ENCODE measurements at places on chromosomes 1 and 21.

DNA sequence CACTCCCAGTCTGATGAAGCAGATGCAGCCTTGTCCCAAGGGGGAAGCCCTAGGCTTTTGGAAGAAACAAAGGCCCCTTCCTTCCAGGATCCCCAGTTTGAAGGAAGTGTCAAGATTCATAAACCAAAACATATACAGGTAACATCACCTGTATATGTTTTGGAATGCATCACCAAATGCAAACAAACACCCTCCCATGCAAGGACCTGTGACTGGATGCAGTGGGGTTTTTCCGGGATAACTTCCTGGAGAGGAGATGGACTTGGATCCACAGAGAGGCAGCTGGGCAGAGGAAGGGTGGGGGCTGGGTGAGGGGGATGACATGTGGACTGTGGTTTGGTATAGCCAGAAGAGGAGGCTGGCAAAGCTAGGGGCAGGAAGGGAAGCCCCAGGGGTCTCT is 1.5 kb upstream of the PLA2G2F start:
- no peak for DNase-seq

- no peak for DNase-seq
Observed at GRCh38 chr1:94279038-94279437, 41.7 kb upstream of the ARHGAP29 start.

DNA sequence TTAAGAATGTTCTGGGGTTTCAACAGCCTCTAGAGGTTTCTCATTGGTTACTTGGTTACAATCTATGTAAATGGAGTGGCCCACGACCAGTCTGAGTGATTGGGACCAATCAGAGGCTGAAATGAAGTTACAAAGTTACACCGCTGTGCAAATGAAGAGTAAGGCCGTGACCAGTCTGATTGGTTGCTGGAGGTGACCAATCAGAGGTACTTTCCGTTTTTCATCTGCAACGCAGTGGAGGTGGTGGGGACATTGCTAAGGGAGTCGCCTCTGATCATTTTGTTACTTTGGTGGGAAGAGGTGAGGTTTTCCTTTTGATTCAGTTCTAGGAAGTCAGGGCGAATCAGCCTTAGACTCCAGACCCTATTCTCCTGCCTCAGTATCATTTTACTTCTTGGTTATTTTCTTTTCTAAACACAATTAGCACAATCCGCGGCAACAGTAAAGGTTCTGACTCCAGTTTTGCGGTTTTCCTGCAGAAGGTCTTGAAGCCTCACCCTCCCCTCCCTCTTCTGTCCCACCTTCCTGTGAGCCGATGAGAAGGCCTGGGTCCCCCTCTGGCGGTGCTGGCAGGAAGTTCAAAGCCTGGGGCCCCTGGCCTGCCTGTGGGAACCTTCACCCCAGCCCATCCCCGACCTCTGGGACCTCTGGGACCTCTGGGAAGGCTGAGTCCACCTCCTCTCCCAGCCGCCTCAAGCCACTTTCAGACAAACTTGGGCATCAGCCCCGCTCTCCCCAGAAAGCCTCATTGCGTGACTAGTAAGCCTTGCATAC is 38.7 kb upstream of the TTC34 start:
- no peak for DNase-seq

DNA sequence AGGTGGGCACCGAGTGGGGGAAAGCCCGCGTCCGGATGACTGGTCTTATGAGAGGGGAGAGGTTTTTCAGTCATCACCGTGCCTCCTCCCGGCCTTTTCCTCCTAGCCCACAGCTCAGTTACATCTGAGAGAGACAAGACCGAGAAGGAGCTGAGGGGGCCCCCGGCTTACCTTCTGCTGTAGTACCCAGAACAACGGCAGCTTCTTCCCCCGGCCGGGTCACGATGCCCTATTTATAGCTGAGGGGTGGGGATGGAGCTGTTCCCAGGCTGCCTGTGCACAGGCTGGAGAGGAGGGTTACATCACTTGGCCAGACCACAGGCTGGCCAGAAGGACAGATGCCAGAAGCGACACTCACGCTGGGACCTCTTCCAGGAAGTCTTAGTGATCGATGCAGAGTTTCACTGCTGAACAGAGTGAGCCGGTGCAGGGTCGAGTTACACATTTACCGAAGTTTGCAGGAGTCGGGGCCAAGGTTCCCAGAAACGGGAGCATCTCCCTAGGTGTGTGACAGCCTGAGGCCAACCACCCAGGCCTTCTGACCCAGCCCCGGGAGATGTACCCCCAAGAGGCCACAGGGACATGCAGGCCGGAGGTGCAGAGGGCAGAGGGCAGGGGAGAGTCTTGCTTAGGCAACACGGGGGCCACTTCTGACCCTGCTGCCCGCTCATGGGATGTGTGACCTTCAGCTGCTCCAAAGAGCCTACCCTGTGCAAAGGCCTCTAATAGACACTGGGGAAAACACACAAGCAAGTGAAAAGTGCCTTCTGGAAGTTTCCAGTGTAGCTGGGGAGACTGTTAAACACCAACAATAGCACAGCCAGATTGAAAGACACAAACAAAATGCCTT is at the start of gene AGT:
AGT (minus strand) TSS at position 208 of the 850 bp plus-strand sequence. CDS start 3,299 bp downstream, outside the sequence.
- no peak for DNase-seq

DNA sequence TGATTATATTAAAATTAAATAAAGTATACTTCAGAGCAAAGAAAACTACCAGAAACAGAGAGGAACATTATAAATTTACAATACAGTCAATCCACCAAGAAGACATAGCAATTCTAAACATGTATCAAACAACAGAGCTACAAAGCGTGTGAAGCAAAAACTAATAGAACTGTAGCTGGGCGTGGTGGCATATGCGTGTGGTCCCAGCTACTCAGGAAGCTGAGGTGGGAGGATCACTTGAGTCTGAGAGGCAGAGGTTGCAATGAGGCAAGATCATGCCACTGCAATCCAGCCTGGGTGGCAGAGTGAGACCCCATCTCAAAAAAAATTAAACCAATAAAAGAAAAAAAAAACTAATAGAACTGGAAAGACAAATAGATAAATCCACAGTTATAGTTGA is 12.3 kb downstream of the CCDC185 start:
- no peak for DNase-seq

- DNase-seq: no peak
Observed at GRCh38 chr1:79052829-79053449, 46.4 kb upstream of the ADGRL4 start.

GRCh38 chr1:23399229-23399628 is 25.3 kb downstream of the TCEA3 start:
- DNase-seq: no peak

DNA sequence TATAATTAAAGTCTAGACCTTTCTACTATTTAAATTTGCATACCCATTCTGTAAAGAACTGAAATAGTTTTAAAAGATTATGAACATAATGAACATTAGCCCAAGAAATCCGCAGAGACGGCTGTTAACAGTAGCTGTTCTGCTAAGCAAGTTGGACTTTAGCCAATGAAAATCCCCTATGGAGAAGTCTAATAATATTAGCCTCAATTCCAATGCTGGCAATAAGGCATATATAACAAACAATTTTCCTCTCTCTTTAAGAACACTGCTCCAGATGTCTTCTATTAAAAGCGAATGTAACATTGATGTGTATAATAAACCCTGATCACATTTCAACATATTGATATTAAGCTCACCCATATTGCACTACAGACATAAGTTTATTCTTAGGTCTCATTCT is 221.3 kb upstream of the KCTD3 start:
- DNase-seq: no peak

DNA sequence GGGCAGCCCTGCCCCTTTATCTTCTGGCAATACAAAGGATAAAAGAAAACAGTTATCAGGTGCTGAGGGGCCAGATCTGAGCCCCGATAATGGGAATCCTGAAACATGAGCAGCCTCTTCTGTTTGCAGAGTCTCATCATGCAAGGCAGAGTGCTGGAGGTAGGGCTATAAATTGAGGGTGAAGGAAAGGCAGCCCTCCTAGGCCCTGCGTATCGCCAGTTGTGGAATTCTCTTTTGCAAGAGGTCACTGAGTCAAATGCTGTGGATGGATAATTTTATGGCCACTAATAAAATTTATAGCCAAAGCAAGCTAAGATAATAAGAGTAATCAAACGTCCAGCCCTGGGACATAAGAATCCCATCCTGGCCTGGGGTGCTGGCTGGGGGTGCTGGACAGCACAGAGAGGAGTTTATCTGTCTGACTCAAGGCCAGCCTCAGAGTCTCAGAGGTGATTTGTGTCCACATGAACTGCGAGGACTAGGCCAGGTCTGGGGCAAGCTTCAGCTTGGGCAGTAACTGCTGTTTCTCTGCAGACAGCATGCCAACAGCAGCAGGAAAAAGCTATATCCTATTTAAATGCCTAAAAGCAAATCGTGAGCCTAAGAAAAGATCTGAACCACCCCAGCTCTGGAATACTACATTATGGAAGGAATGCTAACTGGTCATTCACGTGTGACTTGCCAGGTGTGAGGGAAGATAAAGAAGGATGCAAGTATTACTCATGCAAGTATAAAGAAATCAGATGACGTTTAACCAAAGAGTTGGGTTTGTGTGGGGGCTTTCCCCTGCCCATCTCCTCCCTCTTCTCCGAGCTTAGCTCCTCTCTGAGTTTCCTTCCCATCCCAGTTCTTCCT is 254.8 kb downstream of the KIF26B start:
- DNase-seq: no peak

- DNase-seq: no peak
Observed at GRCh38 chr1:154541231-154541630, 17.2 kb downstream of the UBE2Q1 start.

Data from NCI-H526 (cell line).